AG04450 (cell line): ENCODE measurements at places on chromosomes 12 and 14. TPM values are rescaled to one million over a fixed set of nuclear protein-coding genes. Genes with fewer than 3 reads are reported as not detected.
A peak's percentile ranks its signal among the peaks of the same experiment; 100 is the strongest.

TSHR gene
- polyA plus RNA-seq: not detected in 2 replicates

MAP3K9 gene
- 0.22 and 0.24 TPM in 2 replicates for polyA plus RNA-seq

DNA sequence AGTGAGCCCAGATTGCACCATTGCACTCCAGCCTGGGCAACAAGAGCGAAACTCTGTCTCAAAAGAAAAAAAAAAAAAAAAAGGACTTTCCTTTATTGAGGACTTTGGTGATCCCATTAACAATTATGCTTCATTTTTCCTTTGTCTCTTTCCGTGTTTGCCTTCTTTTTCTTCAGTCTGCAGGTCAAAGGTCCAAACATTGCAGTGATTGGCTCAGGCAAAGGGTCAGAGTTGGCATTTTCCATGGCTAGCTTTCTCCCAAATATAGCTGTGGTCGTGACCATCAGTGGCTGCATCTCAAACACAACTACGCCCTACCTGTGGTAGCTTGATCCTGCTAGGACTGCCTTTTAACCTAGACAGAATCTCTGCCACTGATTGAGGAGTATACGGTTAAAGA, 7.0 kb upstream of the DNAL1 start:
- DNase-seq: no peak

DNA sequence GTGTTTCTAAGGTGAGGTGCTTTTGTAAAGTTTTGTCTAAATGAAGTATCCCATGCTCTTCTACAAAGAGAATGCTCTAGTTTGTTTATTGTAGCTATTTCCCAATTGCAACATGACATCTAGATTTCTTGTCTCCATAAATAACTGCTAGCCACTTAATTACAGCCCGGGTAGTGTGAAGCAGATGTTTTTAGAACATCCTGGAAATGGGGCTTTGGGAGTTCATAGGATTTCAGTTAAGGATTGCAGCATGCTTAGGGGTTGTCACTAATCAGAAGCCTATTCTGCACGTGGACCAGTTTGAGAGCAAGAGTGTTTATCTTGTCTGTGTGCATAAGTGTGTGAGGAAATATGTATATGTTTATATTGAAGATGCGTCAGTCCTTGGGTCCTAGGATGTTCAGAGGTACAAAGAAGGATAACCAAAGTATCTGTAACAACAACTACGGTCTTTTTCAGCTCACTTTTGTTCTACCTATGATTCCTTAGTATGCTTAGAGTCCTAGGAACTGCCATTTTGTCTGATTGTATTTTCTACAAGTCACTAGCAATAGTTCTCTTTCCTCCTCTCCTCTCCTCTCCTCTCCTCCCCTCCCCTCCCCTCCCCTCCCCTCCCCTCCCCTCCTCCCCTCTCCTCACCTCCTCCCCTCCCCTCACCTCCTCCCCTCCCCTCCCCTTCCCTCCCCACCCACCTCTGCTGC, 135.3 kb downstream of the ACSS3 start:
- DNase-seq: no peak

GRCh38 chr12:19021646-19022045, 107.9 kb upstream of the PLEKHA5 start:
- DNase-seq: peak; percentile 16

DNA sequence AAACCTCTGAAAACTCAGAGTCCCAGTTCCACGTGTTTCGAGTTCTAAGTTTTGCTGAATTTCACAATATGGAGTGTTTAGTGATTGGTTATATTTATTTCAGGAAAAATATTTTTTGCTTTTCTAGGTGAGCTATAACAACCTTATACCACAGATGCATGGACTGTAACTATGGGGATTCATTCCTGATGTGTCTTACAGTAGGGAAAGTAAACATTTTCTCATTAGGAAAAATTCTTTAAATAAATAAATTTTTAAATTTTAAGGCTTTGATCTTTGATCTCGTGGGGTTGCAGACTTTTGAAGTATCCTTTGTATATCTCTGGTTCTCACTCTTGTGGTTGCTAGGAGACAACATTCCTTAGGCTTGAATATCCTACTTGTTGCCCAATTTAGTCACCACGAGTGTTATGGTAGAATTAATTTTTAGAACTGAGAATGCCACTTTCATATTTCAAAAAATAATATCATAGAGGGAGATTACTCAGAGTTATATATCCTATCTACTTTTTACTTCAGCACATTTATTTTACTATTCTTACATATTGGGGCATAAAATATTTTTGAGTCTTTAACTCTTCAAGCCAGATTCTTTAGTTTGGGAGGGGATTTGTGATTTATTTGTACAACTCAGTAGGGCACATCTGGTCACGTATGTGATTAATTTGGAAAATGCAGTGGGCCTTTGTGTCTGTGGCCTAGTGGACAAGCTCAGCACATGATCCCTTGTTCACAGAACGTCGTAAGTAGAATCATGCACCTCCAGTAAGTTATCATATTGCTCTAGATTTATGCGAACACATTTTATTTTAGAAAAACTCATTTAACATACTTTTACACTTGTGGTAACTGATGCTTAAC, 224.0 kb downstream of the TTC6 start:
- DNase-seq: no peak

GRCh38 chr12:79508622-79509021, 182.1 kb downstream of the PAWR start:
- DNase-seq: no peak

- no peak for DNase-seq
These were observed 18.5 kb downstream of the BHLHE41 start for GRCh38 chr12:26106347-26106746.

DNA sequence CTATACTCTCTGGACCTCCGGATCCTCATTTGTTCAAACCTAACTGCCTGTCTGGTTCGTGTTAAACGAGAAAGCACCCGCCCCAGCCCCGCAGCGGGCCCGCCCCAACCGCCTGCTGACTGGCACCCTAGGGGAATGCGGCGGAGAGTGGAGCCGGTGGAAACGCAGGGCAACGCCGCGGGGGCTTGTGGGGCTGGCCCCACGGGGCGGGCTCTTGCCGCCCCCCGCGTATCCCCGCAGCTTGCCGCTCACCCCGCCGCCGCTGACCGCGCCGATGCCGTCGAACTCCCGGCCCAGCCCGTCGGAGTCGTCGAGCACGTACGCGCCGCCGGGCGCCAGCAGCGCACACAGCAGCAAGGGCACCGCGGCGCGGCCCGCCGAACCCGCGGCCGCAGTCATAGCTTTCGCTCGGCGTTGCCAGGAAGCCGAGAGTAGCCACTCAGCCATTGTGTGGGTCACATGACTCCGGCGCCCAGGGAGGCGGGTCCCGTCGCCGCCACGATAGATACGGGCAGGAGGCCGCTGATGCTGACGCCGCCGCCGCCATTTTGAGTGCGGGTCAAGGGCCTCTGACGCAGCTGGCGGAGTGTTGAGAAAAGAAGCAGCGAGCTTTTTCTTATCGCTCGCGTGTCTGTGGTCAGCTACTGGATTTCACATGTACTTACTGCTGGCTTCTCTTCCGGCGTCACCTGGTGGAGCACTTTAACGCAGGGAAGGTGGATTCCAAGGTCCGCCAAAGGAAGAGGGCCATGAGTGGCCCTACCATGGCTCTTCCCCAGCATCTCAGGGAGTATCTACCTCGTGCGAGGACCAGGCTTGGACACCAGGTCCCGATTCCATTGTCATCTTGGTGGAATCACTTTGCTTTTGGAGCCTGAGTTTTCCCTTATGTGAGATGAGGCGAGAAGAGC, at the start of gene GALC:
TSS of gene GALC (minus strand) at position 465 of the 911 bp plus-strand sequence. CDS start at position 447, 18 bp downstream.
- peak; percentile 73 for DNase-seq

- no peak for DNase-seq
These were observed 235.9 kb downstream of the ERC1 start for GRCh38 chr12:1226951-1227350.

- DNase-seq: no peak
These were observed 766.0 kb upstream of the TBX3 start for GRCh38 chr12:115450017-115450416.

DNA sequence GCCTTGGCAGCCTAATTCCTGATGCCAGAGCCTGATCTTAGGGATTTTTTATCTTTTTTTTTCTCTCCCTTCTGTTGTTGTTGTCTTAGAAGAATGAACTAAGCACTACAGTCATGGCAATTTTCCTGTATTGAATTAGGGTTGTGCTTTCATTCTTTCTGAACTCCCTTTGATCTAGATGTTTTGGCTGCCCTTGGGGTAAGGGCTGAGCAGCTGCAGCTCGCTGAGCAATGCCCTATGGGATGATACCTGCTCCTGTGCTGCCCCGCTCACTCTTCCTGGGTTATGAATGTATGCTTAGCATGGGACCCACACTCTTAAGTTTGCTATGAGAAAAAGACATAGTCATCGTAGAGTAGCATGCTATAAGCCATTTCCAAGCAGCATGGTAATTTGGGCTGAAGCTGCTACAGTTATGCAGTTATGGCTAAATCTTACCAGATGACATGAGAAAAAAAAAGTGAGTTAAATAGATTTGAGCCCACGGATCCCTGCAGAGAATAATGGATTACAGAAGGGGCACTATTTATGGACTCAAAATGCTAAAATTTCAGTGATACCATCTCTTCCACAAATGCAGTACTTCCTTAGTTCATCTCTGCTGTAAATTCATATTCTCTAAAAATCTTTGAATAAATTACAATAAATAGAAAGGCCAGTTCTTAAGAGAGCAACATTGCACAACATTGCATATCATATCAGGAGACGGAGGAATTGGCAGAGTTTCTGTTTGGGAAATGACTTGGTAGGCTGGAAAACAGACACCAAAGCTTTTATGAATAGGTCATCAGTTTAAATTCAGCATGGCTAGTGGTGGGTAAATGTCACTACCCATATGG, 79.2 kb upstream of the PTHLH start:
- DNase-seq: no peak
